ENCODE measurements at places on chromosomes 11 and 22. TPM values are rescaled to one million over a fixed set of nuclear protein-coding genes. Genes with fewer than 3 reads are reported as not detected.

IGLL1 gene
- total RNA-seq, result not detected

SLC29A2 gene
- total RNA-seq, result 3.4 TPM

P2RY6 gene
- not detected for total RNA-seq

MMP12 gene
- not detected for total RNA-seq

SPDYC gene
- not detected for total RNA-seq

- H3K27ac ChIP-seq, result no peak overlapping the region
- no peaks in the 10 kb centered on the region for H3K36me3 ChIP-seq
- no peak for DNase-seq
- no peak overlapping the region for H3K4me3 ChIP-seq
Observed at GRCh38 chr11:75029836-75030631, 41.3 kb downstream of the NEU3 start.

GRCh38 chr11:67662142-67662834 lies 11.8 kb upstream of the ACY3 start:
- H3K4me3 ChIP-seq, result no peak overlapping the region
- H3K4me1 ChIP-seq, result no peaks in the 10 kb centered on the region
- DNase-seq, result no peak
- no peak overlapping the region for H3K27ac ChIP-seq

- no peak overlapping the region for H3K4me3 ChIP-seq
- DNase-seq, result no peak
- peaks cover 5% of the 10 kb centered on the region for H3K36me3 ChIP-seq
- no peaks in the 10 kb centered on the region for H3K4me1 ChIP-seq
- H3K27ac ChIP-seq, result no peak overlapping the region
Observed at GRCh38 chr11:126186025-126186698, 25.3 kb downstream of the RPUSD4 start.

GRCh38 chr11:92048415-92048814 lies 176.2 kb upstream of the FAT3 start:
- H3K27me3 ChIP-seq, result no peaks in the 10 kb centered on the region
- H3K27ac ChIP-seq, result no peak overlapping the region
- H3K4me3 ChIP-seq, result no peak overlapping the region
- no peaks in the 10 kb centered on the region for H3K36me3 ChIP-seq

DNA sequence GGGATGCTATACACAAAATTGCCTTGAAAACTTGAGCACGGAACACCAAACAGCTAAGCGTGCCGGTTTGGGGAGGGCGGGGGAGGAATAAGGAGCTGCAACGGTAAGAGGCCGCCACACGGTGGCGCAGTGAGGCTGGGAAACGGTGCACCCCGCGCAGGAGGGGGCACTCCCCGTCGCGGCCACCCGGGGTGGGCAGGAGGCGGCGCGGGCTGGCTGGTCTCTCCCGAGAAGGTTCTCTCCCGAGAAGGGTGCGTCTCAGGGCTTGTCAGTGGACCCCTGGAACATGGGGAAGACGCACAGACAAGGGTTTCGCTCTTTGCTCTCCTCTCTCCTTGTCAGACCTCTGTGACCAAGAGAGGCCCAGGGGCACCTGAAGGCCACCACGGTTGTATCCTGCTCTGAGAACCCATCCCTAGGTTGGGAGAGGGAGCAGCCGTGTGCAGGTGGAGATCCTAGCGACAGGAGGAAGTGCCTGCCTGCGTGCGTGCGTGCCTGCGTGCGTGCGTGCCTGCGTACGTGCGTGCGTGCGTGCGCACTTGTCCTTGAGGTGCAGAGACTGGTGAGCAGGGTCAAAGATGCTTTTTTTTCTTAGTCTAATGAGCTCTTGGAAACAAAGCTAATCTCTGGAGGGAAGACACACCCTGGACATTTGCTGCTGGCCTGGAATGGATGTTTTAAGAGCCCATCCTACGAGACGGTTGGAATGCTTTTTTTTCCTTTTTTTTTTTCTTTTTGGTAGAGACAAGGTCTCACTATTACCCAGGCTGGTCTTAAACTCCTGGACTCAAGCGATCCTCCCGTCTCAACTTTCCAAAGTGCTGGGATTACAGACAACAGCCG lies 18.1 kb upstream of the JAM3 start:
- H3K27ac ChIP-seq, result no peak overlapping the region
- H3K36me3 ChIP-seq, result no peaks in the 10 kb centered on the region
- H3K4me3 ChIP-seq, result no peak overlapping the region
- H3K27me3 ChIP-seq, result no peaks in the 10 kb centered on the region

- no peak for DNase-seq
- peak overlapping the region; percentile 92 for H3K4me3 ChIP-seq
- H3K4me1 ChIP-seq, result peaks cover 66% of the 10 kb centered on the region
- H3K27me3 ChIP-seq, result no peaks in the 10 kb centered on the region
- peaks cover 6% of the 10 kb centered on the region for H3K36me3 ChIP-seq
Observed at GRCh38 chr22:37148742-37149665, 712 bp downstream of the IL2RB start.

DNA sequence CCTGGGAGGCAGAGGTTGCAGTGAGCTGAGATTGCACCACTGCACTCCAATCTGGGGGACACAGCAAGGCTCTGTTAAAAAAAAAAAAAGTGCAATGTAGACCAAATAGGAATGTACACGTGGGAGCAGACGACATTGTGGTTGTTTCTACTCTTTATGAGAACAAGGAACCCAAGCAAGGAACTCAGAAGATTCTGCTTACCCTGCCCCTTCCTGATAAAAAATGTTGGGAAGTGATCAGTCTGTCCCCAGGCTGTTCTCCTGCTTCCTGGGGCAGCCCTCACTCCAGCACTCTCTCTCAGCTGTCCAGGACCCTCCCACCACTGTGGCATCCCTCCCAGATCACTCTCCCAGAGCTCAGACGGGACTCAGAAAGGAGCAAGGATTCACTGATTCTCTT lies 31.8 kb downstream of the SLCO2B1 start:
- no peaks in the 10 kb centered on the region for H3K4me1 ChIP-seq
- no peaks in the 10 kb centered on the region for H3K36me3 ChIP-seq
- no peaks in the 10 kb centered on the region for H3K27me3 ChIP-seq
- no peak overlapping the region for H3K4me3 ChIP-seq
- no peak for DNase-seq

DNA sequence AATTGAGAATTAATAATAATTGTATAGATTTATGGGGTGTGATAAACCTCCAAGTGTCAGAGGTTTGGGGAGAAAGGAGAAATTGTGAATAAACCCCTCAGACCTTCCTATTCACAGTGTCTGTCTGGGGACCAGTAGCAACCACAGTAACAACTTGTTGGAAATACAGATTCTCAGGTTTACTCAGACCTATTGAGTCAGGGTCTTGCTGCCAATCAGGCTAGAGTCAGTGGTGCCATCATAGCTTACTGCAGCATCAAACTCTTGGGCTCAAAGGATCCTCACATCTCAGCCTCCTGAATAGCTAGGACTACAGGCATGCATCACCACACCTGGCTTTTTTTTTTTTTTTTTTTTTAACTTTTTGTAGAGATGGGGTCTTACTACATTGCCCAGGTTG lies 17.3 kb downstream of the SLC3A2 start:
- no peak overlapping the region for H3K4me3 ChIP-seq
- H3K4me1 ChIP-seq, result no peaks in the 10 kb centered on the region
- H3K27ac ChIP-seq, result no peak overlapping the region
- DNase-seq, result no peak

- H3K4me3 ChIP-seq, result no peak overlapping the region
- no peaks in the 10 kb centered on the region for H3K36me3 ChIP-seq
- no peak overlapping the region for H3K27ac ChIP-seq
- no peaks in the 10 kb centered on the region for H3K27me3 ChIP-seq
- H3K4me1 ChIP-seq, result no peaks in the 10 kb centered on the region
- DNase-seq, result no peak
Observed at GRCh38 chr11:83367745-83368144, 81.6 kb upstream of the CCDC90B start.

GRCh38 chr11:1876361-1877063 lies 15.2 kb downstream of the PRR33 start:
- no peak overlapping the region for H3K4me3 ChIP-seq
- H3K36me3 ChIP-seq, result peaks cover 5% of the 10 kb centered on the region
- DNase-seq, result no peak
- peak overlapping the region; percentile 14 for H3K27ac ChIP-seq
- no peaks in the 10 kb centered on the region for H3K27me3 ChIP-seq

DNA sequence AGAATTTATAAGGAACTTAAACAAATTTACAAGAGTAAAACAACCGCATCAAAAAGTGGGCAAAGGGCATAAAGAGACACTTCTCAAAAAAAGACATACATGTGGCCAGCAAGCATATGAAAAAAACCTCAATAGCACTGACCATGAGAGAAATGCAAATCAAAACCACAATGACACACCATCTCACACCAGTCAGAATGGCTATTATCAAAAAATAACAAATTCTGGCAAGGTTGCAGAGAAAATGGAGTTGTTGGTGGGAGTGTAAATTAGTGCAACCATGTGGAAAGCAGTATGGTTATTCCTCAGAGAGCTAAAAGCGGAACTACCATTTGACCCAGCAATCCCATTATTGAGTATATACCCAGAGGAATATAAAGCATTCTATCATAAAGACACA lies 866.8 kb upstream of the TENM4 start:
- no peaks in the 10 kb centered on the region for H3K4me1 ChIP-seq
- DNase-seq, result no peak
- no peak overlapping the region for H3K4me3 ChIP-seq
- no peaks in the 10 kb centered on the region for H3K27me3 ChIP-seq

DNA sequence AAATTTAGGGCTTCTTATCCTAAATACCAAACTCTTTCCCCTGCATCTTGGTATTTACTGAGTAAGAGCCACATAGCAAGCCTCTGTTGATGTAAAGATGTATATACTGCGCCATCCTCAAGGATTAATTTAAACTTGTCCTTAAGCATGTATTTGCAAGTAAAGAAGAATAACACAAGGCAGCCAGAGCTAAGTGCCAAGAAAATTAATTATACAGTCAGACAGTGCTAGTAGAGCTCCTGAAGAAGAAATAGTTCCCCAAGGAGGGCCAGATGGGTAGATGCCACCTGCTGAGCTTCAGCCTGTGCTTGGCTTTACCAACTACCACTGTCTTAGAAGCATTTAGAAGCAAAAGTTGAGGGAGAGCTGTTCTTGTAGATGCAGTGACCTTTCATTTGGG lies 470.0 kb downstream of the BUD13 start:
- H3K4me3 ChIP-seq, result no peak overlapping the region
- H3K36me3 ChIP-seq, result no peaks in the 10 kb centered on the region
- H3K27ac ChIP-seq, result no peak overlapping the region
- DNase-seq, result no peak

GRCh38 chr11:12019866-12020416 lies 11.5 kb upstream of the DKK3 start:
- no peak overlapping the region for H3K27ac ChIP-seq
- H3K36me3 ChIP-seq, result no peaks in the 10 kb centered on the region
- peaks cover 9% of the 10 kb centered on the region for H3K27me3 ChIP-seq

GRCh38 chr11:1514336-1515061 lies 27.9 kb upstream of the MOB2 start:
- no peak overlapping the region for H3K27ac ChIP-seq
- H3K4me1 ChIP-seq, result peaks cover 40% of the 10 kb centered on the region
- no peak for DNase-seq
- H3K36me3 ChIP-seq, result peaks cover 10% of the 10 kb centered on the region
- H3K4me3 ChIP-seq, result no peak overlapping the region

GRCh38 chr11:120168960-120169681 lies 31.2 kb upstream of the TRIM29 start:
- H3K4me3 ChIP-seq, result no peak overlapping the region
- DNase-seq, result peak; percentile 45
- peaks cover 18% of the 10 kb centered on the region for H3K27me3 ChIP-seq
- H3K4me1 ChIP-seq, result peaks cover 10% of the 10 kb centered on the region
- no peak overlapping the region for H3K27ac ChIP-seq

- H3K4me1 ChIP-seq, result no peaks in the 10 kb centered on the region
- H3K4me3 ChIP-seq, result no peak overlapping the region
- no peak for DNase-seq
- H3K27ac ChIP-seq, result no peak overlapping the region
Observed at GRCh38 chr11:59678813-59679165, 10.0 kb upstream of the PATL1 start.

GRCh38 chr11:10605941-10606381 lies 37.5 kb upstream of the LYVE1 start:
- no peak overlapping the region for H3K27ac ChIP-seq
- H3K36me3 ChIP-seq, result no peaks in the 10 kb centered on the region
- peaks cover 2% of the 10 kb centered on the region for H3K27me3 ChIP-seq

DNA sequence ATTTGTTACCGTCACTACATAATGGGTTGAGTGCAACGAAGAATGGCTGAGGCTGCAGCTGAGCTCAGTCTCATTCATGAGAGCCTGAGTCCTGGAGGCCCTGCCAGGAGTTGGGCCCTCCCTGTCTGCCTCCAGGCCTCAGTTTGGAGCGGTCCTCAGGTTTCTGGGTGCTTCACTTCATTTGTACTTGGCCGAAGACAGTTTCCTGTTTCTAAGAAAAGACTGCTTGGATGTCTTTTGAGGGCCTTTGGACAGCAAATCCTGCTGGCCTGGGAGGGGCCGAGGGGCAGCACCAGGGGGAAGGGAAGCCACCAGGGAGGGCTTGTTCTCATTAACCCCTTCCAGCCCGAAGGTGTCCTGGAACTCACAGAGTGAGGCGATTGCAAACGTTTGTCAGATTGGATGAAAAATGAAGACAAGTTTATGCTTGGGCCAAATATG lies 163.1 kb downstream of the ETS1 start:
- H3K36me3 ChIP-seq, result no peaks in the 10 kb centered on the region
- H3K4me3 ChIP-seq, result no peak overlapping the region
- H3K27me3 ChIP-seq, result no peaks in the 10 kb centered on the region
- H3K4me1 ChIP-seq, result peaks cover 26% of the 10 kb centered on the region

DNA sequence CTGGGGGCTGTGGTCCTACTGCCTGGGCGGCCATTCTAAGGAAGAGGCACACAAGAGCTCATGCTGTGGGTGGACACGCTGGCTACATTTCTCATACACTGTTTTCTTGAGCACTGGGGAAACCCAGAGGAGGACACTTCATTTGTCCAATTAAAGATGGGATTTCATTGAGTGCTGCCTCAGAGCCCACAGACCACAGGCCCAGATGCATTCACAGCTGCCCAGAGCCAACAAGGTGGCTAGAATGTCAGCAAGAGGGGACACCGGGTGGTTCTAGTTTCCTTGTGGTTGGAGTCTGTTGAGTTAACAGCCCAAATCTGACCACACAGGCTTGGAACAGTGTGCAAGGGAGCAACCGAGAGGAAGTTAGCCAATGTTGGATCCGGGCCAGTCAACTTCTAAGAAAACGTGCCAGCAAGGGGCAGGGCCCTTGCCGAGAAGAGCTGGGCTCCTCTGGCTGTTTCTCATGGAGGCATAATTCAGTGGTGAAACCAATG lies 35.0 kb upstream of the SORL1 start:
- H3K36me3 ChIP-seq, result no peaks in the 10 kb centered on the region
- H3K27ac ChIP-seq, result peak overlapping the region; percentile 16
- peaks cover 36% of the 10 kb centered on the region for H3K4me1 ChIP-seq
- DNase-seq, result peak; percentile 70

- no peaks in the 10 kb centered on the region for H3K4me1 ChIP-seq
- H3K36me3 ChIP-seq, result no peaks in the 10 kb centered on the region
- no peak overlapping the region for H3K4me3 ChIP-seq
- no peak for DNase-seq
- H3K27ac ChIP-seq, result no peak overlapping the region
Observed at GRCh38 chr11:110855191-110855590, 143.0 kb upstream of the ARHGAP20 start.

Data from CD4-positive, CD25-positive, alpha-beta regulatory T cell (primary cell).